ENCODE measurements at places on chromosomes 1 and 21.

DNA sequence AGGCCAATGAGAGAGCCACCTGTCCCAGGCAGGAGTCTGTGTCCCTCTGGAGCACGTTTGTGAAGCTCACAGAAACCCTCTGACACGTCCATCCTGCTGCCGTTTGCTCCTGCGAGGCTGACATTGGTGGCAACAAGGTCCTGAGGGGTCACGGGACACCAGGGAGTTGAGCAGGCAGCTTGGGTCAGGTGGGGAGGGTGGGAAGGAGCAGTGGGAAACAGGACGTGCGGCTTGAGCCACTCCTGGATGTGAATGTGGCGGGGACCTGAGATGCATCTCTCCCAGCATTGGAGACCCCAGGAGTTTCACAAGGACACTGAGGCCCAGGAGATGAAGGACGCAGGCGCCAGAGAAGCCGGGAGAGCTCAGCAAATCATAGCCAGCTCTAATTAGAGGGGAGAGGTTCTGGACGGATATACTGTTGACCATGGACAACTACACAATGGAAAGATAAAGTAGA, 149.0 kb downstream of the PEX14 start:
- DNase-seq: no peak

DNA sequence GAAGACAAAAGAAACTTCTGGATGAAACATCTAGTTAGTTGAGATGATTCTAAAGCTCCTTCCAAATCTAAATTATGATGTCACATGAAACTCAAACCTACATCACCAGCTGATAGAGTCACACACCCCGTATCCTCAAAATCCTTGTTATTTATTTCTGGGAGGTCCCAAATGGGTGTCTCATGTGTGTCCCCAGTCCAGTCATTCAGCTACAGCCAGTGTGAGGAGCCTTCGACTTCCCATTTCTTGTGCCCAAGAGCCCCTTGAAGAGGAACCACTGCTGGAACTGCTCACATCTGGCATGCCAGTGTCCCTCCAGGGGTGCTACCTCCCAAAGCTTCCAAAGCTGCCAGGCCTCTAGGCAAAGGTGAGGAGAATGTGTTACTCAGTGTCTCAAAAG, 32.5 kb upstream of the KCNA3 start:
- no peak for DNase-seq

- DNase-seq: no peak
Measured at GRCh38 chr1:34983700-34984355, 1.3 kb downstream of the TMEM35B start.

GRCh38 chr1:225655509-225656258, 2.8 kb upstream of the ENAH start:
- DNase-seq: no peak

- peak; percentile 71 for DNase-seq
Measured at GRCh38 chr1:202189001-202189790, 4.4 kb upstream of the LGR6 start.

DNA sequence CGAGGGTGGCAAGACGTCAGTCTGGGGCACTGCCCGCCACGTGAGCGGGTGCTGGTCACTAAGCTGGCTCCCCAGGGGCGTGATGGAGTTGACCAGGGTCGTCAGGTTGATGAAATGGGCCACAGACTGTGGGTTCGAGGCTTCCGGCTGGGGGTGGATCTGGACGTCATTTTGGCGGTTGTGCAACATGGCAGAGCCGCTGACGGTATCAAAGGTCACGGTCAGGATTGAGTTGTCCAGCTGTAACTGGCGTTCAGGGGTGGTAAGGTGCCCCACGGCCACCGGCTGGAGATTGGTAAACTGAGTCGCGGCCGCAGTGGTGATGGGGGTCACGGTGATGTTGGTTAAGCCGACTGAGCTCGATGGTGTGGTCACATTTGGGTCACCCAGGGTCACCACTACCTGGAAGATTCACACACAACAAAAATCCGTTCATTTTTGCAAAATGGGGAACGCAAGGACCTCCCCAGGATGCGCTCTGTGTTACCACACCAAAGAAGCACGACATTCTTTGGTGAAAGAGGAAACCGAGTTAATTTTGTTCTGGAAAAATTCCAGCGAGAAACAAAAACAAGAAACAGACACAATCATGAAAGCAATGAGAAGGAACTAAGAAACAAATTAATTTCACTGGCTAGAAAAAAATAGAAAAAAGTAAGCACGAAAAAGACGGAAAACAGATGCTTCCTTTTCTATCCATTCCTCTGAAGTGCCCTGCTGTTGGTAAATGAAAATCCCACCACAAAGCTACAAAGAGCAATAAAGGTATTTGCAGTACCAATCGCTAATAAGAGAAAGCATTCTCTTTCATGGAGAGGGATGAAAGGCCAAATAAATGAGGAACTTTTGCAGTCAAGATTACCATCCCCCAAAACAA, 34.7 kb upstream of the RIPK4 start:
- DNase-seq: no peak

DNA sequence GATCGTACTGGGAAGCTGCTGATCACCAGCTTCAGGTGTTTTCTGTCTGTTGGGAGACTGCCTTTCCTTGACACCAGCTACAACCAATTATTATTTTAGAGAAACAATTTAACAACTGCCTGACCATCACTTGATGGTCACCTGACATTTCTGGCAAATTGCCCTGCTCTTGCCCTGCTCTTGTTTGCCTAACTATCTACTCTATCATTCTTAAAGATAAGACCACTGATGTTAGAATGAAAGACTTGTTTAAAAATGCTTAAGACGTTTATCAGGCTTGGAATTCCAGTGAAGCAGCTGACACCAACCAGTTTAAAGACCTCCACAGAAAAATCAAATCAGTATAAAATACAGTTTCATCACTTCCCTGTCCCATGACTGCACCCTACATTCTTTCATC, 423.3 kb upstream of the CAMK1G start:
- DNase-seq: no peak

GRCh38 chr1:192162376-192162775, 4.1 kb downstream of the RGS18 start:
- no peak for DNase-seq

- no peak for DNase-seq
Measured at GRCh38 chr1:153535242-153536011, at the start of gene S100A6. S100A6 (minus strand) TSS chr1:153535991; CDS start chr1:153535339, 652 bp downstream.

GRCh38 chr1:47786316-47786715, 210.9 kb downstream of the TRABD2B start:
- no peak for DNase-seq

GRCh38 chr1:117600966-117601365, 4.9 kb upstream of the TENT5C start:
- no peak for DNase-seq

- no peak for DNase-seq
Measured at GRCh38 chr1:151026460-151026859, 9.9 kb upstream of the BNIPL start.

- DNase-seq: no peak
Measured at GRCh38 chr1:157274698-157275534, 136.7 kb upstream of the ETV3 start.

- DNase-seq: no peak
Measured at GRCh38 chr1:17609529-17609928, 70.0 kb downstream of the ARHGEF10L start.

- peak; percentile 24 for DNase-seq
Measured at GRCh38 chr1:246506674-246507481, at the start of gene SMYD3. SMYD3 (minus strand) TSS chr1:246507279.

DNA sequence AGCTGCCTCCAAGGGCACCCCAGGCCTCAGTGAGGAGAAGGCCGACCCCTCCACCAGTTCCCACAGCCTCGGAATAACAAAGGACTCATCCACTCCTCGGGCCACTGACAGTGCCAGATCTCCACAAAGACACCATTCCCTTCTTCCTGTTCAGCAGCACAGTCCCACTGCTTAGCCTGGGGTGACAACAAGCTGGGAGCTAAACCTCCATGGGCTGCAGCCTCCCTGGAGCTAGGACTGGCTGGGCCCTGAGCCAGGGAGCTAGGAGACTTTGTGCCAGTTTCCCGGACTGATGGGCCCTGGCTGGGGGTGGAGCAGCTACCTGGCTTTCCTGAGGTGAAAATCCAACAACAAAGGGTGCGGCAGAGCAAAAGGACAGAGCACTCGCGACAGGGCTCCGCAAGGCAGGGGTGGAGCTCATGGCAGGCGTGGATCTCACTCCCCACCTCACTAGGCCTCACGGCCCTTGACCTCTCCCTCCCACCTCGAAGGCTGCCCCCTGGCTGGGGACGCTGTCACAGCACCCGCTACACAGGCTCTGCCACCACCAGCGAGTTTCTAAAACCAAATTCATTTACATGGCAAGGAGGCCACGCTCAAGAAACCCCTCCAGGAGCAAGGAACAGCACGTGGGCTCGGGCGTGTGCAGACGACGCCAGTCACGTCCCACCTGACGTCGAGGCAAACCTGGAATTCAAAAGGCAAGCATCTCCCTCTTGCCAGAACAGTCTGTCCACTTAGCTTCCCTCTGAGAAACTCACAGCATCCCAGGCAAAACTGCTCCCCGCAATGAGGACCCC, 13.8 kb downstream of the SLC35E2B start:
- DNase-seq: no peak

DNA sequence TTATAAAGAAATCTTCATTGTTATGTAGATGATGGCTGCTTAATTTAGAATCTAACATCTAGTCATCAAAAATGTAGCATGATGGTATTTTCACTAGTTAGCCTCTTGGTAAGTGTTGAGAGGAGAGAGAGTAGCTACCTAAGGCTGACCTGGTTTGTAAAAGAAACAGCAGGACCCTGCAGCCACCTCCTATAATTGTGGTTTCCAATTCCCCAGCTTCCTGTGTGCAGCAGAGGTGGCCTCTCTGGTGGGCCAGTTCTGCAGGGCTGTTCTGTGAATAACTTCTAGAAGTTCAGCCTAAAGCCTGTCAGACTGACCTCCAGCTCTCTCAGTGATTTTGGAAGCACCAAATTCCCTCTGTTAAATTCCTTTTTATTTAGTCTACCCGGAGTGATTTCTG, 246.4 kb upstream of the LRRC7 start:
- no peak for DNase-seq

- DNase-seq: no peak
Measured at GRCh38 chr1:64624218-64624713, 120.6 kb upstream of the RAVER2 start.

DNA sequence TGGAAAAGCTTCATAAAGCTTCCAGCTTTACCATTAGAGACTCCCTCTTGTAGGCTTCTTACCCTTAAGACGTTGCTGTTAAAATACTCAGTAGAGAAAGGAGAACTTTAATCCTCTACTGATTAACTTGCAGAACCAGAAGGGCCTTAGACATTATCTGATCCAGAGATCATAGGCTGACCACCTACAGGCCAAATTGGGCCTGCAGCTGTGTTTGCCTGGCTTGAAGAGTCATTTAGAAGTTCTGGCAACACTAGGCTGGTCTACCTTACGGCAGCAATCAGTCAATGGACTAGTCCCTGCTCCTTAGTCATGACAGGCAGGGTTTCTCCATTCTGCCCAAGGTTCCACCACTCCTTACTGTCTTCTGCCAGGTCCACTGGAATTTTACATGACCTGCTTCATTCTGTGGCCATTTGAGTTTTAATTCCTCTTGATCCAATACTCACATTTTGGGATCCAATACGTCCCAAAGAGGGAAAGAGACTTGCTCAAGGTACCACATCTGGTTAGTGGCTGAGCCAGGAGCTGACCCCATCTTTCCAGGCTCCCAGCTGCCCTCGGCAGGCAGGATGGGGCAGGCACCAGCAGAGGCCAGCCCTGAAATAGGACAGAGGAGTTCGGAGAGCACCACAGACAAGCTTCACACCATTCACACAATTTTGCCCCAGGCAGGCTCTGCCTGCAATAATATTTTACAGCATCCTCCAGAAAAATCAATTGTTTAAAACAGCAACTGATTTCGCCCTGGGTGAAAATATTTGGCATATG, 96.8 kb downstream of the TNR start:
- no peak for DNase-seq

DNA sequence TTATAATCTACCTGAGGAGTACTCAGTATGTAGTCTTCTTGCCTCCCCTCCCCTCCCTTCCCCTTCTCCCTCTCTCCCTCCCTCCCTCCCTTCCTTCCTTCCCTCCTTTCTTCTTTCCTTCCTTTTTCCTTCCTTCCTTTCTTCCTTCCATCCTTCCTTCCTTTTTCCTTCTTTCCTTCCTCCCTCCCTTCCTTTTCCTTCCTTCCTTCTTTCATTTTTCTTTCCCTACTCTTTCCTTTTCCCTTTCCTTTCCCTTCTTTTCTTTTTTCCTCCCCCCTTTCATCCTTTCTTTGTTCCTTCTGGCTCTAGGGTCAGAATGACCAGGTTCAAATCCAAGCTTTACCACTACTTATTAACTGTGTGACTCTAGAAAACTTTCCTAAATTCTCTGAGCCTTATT, 48.5 kb upstream of the HAO2 start:
- DNase-seq: no peak

DNA sequence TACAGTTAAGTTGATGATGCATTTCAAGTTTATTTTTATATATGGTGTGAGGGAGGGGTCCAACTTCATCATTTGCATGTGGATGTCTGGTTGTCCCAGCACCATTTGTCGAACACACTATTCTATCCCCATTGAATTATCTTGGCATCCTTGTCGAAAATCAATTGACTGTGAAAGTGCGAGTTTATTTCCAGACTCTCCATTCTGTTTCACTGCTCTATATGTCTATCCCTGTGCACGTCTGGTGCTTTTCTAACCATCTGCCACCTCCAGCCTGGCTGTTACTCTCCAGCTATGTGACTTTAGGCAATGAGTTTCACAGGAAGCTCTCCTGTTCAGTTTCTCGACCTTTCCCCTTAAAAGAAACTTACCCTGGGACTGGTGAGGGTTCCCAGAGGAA, 137.1 kb upstream of the KLHDC7A start:
- DNase-seq: no peak

DNA sequence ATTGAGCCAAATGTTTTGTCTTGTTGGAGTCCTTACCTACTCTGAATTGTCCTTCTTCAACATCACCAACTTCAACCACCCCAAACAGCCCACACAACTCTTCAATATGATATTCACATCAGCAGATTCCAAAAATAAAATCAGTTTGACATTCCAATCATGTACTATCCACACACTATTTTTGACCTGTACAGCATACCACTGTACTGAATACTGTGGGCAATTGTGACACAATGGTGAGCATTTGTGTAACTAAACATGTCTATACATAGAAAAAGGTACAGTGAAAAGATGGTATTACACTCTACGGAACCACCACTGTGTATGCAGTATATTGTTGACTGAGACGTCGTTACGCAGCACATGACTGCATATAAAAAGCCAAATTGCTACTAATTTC, 223.1 kb downstream of the KCNT2 start:
- DNase-seq: no peak

- no peak for DNase-seq
Measured at GRCh38 chr1:103267266-103267665, 158.9 kb upstream of the COL11A1 start.

DNA sequence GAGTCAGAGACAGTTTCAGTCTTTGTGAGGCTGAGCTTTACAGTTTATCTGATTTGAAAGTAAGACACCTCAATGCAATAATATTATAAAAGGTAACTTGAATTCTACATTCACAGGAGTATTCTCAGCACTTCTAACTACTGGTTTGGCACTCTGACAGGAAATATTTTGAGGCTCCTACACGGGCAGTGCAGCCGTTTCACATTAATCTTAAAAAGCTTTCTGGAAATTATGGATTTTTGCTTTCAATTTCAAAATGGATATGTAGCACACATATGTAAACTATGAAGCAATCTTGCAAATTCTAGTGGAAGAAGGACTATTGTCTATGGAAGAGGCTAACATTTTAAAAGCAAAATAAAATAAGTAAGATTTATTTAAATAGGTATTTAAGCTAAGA, 262.9 kb upstream of the SNX7 start:
- DNase-seq: no peak

All from stimulated activated CD8-positive, alpha-beta memory T cell treated with anti-CD3 and anti-CD28 coated beads, Interleukin-4, amount 100 ng/mL, for 4 hours (primary cell).